ENCODE measurements at places on chromosomes 7 and 10.

- no peak for DNase-seq
These were observed 19.4 kb upstream of the TBRG4 start for GRCh38 chr7:45130910-45131309.

GRCh38 chr7:155999631-156000489 is 187.6 kb upstream of the SHH start:
- no peak for DNase-seq

GRCh38 chr7:117231047-117231359 is 91.9 kb downstream of the WNT2 start:
- DNase-seq = no peak

DNA sequence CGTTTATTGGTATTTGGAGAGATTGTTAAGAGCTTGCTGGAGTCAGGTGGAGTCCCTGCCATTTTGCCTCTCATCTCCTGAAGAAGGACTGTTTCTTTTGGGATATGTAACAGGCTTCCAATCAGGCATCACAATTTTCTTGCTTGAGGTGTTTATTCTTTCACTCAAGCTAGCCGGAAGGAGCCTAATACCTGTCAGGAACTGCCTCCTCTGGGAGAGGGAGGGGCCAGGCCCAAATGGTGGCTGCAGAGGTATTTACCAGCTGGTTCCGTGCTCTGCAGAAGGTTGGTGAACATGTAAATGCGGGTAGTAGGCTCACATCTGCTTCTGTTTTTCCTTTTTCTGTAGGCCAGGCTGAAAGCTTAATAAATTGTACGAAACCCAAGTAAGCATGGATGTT is 114.0 kb downstream of the TCF7L2 start:
- no peak for DNase-seq

DNA sequence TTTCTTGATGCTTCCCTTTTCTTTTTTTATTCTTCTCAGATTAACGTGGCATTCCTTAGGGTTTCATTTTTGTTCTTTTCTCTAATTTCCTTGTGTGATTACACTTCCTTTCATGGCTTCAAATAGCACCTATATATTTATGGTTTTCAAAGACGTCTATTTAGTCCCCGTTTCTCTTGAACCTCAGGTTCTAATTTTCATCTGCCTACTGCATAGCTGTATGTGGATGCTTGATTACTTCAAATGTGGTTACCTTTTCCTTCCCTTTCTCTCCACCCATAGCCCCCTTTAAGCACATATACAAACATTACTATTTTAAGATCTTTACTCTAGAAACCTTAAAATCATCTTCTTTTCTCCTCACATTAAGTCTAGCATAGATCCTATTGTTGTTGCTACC is 2.4 kb downstream of the TPST1 start:
- no peak for DNase-seq

- no peak for DNase-seq
These were observed 699.6 kb downstream of the GRID1 start for GRCh38 chr10:85666987-85667386.
